Pancreas (tissue), 10 donors: ENCODE measurements at places on chromosomes 5 and 9.

GRCh38 chr9:131104016-131104740 lies 7.8 kb downstream of the AIF1L start:
- H3K4me1 ChIP-seq = no peaks in the 10 kb centered on the region
- H3K4me3 ChIP-seq = no peak overlapping the region
- no peak overlapping the region for H3K27ac ChIP-seq
- no peak for DNase-seq
- H3K36me3 ChIP-seq = no peaks in the 10 kb centered on the region
- H3K27me3 ChIP-seq = no peaks in the 10 kb centered on the region

DNA sequence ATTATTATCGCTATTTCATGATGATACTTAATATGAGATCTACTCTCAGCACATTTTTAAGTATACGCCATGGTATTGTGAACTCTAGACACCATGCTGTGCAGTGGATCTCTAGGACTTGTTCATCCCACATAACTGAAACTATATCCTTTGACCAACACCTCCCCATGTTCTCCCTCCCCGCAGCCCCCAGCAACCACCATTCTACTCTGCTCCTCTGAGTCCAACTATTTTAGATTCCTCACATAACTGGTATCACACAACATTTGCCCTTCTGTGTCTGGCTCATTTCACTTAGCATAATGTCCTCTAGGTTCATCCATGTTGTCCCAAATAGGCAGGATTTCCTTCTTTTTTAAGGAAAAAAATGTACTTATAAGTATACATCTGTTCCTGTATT lies 6.6 kb upstream of the TBC1D2 start:
- no peaks in the 10 kb centered on the region for H3K36me3 ChIP-seq
- no peaks in the 10 kb centered on the region for H3K4me1 ChIP-seq
- no peaks in the 10 kb centered on the region for H3K27me3 ChIP-seq
- no peak for DNase-seq
- H3K4me3 ChIP-seq = no peak overlapping the region
- no peak overlapping the region for H3K27ac ChIP-seq

GRCh38 chr5:123864578-123864977 lies 352.6 kb downstream of the CSNK1G3 start:
- no peaks in the 10 kb centered on the region for H3K36me3 ChIP-seq
- H3K27ac ChIP-seq = no peak overlapping the region
- no peak for DNase-seq

DNA sequence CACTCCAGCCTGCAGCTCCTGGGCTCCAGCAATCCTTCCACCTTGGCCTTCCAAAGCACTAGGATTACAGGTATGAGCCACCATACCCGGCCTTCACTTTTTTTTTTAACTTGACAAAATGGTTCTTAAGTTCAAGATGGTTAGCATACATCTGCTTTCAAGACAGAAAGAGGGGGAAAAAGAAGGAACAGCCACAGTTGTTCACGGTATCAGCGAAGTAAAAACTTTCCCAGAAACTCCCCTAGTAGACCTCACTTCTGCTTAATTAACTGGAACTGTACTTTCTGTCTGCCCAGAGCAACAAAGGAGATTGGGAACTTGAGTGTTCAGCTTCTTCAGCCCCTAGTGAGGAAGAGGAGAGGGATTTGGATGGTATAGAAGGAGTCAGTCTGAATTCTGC lies 116.7 kb downstream of the UGCG start:
- H3K27ac ChIP-seq = peak overlapping the region; percentile 70
- no peak for DNase-seq
- no peaks in the 10 kb centered on the region for H3K4me1 ChIP-seq
- H3K36me3 ChIP-seq = no peaks in the 10 kb centered on the region

- no peaks in the 10 kb centered on the region for H3K27me3 ChIP-seq
- no peak overlapping the region for H3K4me3 ChIP-seq
- peak; percentile 57 for DNase-seq
These were observed 44.0 kb upstream of the SVEP1 start for GRCh38 chr9:110623462-110624025.

DNA sequence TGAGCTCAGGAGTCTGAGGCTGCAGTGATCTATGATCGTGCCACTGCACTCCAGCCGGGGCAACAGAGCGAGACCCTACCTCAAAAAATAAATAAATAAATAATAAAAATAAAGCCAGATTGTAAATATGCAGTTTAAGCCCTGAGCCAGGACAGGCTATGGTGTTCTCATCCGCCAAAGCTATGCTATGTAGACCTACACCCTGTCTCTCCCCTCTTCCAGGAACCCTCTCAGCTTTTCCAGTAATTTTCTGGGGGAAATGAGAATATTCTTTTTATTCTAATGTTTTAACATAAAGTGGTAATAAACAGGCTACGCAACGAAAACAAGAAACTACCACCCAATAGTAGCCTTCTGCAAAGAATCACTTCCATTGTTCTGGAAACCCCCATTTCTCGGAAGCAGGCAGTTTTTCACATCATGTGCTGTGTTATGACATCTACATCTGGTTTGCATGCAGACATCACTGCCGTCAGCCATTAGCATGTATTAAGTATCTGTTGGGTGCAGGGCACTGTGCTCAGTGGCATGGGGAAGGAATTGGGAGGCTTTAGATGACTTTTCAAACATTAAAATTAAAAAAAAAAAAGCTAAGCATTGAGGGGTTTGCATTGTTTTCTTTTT lies 38.0 kb upstream of the F2R start:
- H3K36me3 ChIP-seq = no peaks in the 10 kb centered on the region
- no peaks in the 10 kb centered on the region for H3K4me1 ChIP-seq
- no peaks in the 10 kb centered on the region for H3K27me3 ChIP-seq
- H3K27ac ChIP-seq = no peak overlapping the region

DNA sequence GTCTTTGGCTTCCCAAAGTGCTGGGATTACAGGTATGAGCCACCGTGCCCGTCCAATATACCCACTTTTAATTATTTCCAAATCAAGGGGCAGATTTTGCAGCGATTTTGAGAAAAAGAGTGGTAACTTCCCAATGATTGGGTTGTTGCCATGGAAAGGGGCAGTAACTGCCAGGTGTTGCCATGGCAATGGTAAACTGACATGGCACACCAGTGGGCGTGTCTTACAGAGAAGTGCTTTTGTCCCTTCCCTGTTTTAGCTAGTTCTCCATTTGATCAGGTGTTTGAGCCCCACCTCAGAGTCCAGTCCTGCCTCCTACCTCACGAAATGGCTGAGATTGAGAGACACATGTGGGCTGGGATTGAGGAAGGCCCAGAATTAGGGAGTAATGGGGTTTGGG lies 86.3 kb upstream of the IER5L start:
- H3K36me3 ChIP-seq = no peaks in the 10 kb centered on the region
- H3K27ac ChIP-seq = no peak overlapping the region
- DNase-seq = no peak
- peaks cover 7% of the 10 kb centered on the region for H3K27me3 ChIP-seq
- no peaks in the 10 kb centered on the region for H3K4me1 ChIP-seq

GRCh38 chr5:42878550-42878949 lies 66.9 kb upstream of the SELENOP start:
- H3K4me1 ChIP-seq = no peaks in the 10 kb centered on the region
- no peak overlapping the region for H3K4me3 ChIP-seq
- no peak overlapping the region for H3K27ac ChIP-seq
- no peaks in the 10 kb centered on the region for H3K36me3 ChIP-seq
- no peak for DNase-seq
- no peaks in the 10 kb centered on the region for H3K27me3 ChIP-seq

GRCh38 chr5:100755435-100755834 lies 147.6 kb downstream of the ST8SIA4 start:
- no peak overlapping the region for H3K4me3 ChIP-seq
- no peaks in the 10 kb centered on the region for H3K27me3 ChIP-seq
- no peaks in the 10 kb centered on the region for H3K4me1 ChIP-seq
- H3K27ac ChIP-seq = no peak overlapping the region
- DNase-seq = no peak

DNA sequence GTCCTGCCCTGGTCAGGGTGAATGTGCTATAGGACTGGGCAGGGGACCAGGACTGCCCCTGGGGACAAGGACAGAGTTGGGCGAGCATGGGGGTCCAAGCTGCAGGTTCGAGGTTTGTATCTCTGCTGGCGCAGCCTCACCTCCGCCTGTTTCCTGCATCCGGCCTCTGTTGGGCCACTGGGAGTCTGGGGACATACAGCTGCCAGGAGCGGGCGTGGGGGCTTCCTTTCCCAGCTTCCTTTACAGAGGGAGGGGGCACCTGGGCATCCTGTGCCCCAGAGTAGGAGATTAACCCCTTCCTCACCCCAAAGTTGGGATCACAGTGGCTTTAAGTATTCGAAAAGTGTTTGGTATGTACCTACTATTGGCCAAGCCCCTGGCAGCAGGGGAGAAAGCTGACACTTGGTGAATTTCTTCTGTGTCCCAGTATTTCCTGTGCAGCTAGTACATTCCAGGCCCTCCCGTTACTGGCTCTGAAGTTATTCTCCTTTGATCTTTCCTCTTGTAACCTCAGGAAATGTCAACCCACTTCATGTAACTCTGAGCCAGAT lies 19.0 kb downstream of the OLFML2A start:
- H3K4me3 ChIP-seq = no peak overlapping the region
- H3K27me3 ChIP-seq = no peaks in the 10 kb centered on the region
- H3K27ac ChIP-seq = no peak overlapping the region
- no peak for DNase-seq

DNA sequence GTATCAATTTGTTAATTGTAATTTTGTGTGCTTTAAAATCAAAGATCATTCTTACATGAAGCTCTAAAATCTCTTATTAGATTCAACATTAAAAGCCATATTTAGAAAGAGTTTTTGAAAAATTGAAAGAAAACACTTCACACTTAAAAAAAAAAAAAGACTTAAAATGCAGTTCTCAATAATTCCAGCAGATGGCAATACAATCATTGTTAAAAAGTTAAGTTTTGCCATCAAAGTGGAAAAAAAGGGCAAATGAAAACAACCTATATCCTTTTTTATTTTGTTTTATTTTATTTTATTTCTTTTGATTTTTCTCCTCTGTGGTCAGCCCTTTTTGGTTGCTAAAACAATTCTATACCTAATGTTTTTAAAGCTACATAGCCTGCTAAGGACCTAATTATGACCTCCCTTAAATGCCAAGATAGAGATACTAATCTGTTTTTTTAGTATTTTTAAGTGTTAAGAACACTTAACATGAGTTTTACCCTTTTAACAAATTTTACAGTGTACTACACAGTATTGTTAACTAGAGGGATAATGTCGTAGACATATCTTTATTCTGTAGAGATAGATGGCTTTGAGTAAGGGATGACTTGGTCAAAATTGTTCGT lies 154.2 kb upstream of the DAB2 start:
- no peaks in the 10 kb centered on the region for H3K36me3 ChIP-seq
- H3K4me3 ChIP-seq = no peak overlapping the region
- no peak overlapping the region for H3K27ac ChIP-seq
- H3K27me3 ChIP-seq = no peaks in the 10 kb centered on the region
- no peaks in the 10 kb centered on the region for H3K4me1 ChIP-seq
- DNase-seq = no peak

DNA sequence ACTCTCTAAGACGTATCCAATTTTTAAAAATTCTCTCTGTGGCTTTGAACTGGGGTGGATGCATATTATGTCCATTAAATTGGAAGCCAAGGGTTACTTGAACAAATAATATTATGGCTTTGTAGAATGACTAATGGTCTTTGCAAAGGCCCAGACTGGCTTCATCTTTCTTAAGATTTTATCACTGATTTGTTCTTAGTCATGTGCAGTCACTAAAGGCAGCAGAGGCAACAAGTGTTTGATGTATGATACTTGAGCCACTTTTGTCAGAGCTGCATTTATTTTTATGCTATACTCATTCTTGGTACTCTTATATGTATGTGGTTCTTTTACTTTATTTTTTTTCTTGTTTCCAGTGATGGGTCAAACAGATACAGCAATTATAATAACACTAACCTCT lies 152.2 kb downstream of the NR2F1-AS1 start:
- DNase-seq = no peak
- no peaks in the 10 kb centered on the region for H3K4me1 ChIP-seq
- H3K27ac ChIP-seq = no peak overlapping the region
- H3K36me3 ChIP-seq = no peaks in the 10 kb centered on the region

- no peaks in the 10 kb centered on the region for H3K27me3 ChIP-seq
- H3K4me3 ChIP-seq = no peak overlapping the region
- no peaks in the 10 kb centered on the region for H3K4me1 ChIP-seq
- no peak for DNase-seq
- H3K36me3 ChIP-seq = no peaks in the 10 kb centered on the region
- H3K27ac ChIP-seq = no peak overlapping the region
These were observed 556.8 kb upstream of the DMAC1 start for GRCh38 chr9:8356406-8356805.

GRCh38 chr9:123525424-123525823 lies 169.4 kb downstream of the CRB2 start:
- H3K4me3 ChIP-seq = no peak overlapping the region
- no peaks in the 10 kb centered on the region for H3K4me1 ChIP-seq
- no peaks in the 10 kb centered on the region for H3K36me3 ChIP-seq
- no peak overlapping the region for H3K27ac ChIP-seq
- DNase-seq = no peak

- no peaks in the 10 kb centered on the region for H3K4me1 ChIP-seq
- H3K27ac ChIP-seq = peak overlapping the region; percentile 17
- peak overlapping the region; percentile 53 for H3K4me3 ChIP-seq
- H3K36me3 ChIP-seq = no peaks in the 10 kb centered on the region
- no peak for DNase-seq
These were observed 644 bp downstream of the BRD3 start for GRCh38 chr9:134066913-134067851.
